Fibroblast of lung (primary cell): ENCODE measurements at places on chromosomes 12 and 14.

DNA sequence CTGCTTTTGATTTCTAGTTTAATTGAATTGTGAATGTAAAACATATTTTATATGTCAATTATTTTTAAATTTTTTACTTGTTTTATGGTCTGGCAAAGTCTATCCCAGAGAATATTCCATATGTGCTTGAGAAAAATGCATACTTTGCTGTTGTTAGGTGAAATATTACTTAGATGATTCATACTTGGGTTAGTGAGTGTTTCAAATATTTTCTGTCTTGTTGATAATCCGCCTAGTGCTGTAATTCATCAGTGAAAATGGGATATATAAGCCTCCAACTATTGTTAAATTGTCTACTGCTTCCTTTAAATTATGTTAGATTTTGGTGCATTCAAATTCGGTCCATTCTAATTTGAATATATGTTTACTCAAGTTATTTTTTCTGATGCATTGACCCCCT lies 395.5 kb downstream of the LRFN5 start:
- DNase-seq, result peak; percentile 48

DNA sequence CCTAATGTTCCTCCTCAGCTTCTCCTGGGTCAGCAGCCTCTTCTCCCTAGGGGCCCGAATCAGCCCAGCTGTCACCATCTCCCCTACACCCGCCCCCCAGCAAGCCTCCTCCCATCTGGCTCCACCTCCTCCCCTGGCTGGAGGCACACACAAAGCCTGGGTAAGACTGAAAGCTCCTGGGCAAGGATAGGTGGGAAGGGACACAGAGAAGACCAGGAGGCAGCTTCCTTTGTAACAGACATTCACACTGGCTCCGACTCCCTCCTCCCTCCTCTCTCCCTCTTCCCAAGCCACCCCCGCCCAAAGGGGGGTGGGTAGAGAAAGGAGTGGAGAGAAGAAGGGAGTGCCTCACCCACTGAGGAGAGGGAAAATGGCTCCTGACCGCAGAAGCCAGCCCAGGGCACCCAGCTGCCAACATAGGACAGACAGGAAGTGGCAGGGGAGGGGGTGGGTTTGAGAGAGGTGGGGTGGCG lies 4.0 kb downstream of the CHD4 start:
- peak; percentile 59 for DNase-seq

DNA sequence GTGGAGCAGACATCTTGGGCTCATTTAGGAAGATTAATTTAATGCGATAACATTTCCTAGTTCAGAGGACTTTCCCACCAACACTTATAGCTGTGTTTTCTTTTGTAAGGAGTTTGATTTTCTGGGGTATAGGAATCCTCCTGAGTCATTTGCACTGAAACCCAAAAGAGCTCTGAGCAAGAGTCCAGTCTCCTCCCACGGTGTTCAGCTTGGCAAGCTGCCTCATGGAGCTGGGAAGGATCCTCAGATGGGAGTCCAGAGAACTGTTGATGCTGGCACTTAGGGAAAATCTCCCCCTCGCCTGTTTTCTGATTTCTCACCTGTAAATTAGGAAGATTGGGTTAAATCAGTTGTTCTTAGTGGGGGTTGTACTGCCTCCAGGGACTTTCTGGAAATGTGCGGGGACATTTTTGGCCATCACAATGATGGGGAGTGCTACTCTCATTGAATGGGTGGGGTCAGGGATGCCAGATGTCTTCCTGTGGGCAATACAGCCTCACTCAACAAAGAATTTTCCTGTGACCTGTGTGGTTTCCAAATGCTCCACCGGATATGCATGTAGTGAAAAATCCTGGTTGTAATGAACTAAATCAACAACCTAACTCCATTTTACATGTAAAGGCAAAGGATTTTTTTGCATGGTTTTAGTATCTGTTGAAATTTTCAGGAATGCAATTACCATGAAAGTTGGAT lies 150.6 kb downstream of the ADCK1 start:
- peak; percentile 66 for DNase-seq

GRCh38 chr14:103705118-103705503 lies 10.1 kb downstream of the XRCC3 start:
- no peak for DNase-seq

DNA sequence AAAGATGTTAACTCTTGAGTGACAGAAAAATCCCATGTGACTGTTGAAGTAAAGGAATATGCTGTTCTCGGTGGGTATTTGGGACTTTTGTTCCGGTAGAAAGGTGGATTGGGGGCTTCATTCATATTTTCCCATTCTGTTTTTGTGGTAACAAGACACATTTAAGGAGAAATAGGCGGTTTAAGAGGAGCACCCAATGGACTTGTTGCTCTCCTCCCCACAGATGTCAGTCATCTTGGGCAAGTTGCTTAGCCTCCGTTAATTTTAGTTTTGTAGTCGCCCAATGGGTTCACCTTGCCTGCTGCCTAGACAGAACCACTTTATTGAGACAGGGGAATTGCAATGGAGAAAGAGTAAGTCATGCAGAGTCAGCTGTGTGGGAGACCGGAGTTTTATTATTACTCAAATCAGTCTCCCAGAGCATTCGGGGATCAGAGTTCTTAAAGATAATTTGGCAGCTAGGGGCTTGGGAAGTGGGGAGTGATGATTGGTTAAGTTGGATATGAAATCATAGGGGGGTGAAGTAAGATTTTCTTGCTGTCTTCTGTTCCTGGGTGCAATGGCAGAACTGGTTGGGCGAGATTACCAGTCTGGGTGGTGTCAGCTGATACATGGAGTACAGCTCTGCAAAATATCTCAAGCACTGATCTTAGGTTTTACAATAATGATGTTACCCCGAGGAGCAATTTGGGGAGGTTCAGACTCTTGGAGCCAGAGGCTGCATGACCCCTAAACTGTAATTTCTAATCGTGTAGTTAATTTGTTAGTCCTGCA lies 50.3 kb downstream of the SLC38A1 start:
- no peak for DNase-seq

DNA sequence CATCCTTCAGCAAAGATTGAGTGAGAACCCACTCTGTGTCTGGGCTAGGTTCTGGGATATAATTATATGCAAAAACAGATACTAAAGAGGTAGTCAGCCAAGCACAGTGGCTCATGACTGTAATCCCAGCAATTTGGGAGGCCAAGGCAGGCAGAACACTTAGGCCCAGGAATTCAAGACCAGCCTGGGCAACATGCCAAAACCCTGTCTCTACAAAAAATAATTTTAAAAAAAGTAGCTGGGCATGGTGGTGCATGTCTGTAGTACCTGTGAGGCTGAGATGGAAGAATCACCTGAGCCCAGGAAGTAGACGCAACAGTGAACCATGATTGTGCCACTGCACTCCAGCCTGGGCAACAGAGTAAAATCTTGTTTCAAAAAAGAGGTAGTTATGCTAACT lies 237.5 kb upstream of the HMGA2 start:
- no peak for DNase-seq
